Tibial artery (tissue), 4 donors: ENCODE measurements at places on chromosomes 7 and 10.

DNA sequence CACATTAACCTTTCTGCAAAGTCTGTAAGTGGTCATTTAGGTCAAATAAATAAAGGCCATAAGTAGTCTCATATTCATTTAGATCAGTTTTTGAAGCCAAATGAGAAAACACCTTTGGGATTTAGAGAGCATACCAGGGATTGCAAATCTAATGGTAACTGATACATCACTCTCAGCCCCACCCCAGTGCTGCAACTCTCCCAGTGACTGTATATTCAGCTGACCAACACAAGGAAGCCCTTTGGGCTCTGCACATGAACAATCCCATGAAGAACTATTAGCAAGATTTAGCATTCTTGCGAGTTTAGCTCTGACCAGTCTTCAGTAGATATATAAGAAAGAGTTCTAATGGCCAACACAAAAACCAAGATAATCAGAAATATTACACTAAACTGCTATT lies 252.3 kb downstream of the CSTF2T start:
- no peak for DNase-seq

GRCh38 chr7:106206826-106207541 lies 77.8 kb downstream of the NAMPT start:
- DNase-seq: no peak

- DNase-seq: no peak
Observed at GRCh38 chr10:86306628-86307278, 59.8 kb downstream of the GRID1 start.

DNA sequence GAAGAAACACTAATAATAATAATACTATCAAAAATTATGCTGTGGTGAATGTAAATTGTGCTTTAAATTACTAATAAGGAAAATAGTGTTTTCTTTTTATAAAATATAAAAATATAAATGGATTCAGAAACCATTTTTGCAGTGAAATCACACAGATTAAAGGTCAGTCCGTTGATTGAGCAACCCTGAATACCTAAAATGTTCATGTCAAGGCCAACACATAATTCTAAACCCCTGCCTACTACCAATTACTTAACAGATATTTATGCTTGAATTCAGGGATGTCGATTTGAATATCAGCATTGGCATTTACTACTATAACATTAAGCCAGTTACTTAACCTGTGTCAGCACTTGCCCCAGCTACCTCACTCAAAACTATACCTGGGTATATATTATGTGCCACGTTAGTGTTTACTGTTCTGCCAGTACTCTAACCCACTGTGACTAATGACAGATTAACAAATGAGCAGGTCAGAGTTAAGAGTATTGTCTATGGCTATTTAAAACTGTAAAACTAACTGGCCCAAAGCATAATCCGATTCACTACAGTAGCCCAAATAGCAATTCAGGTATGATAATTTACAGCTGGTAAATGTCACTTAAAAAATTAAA lies 165.0 kb downstream of the KMT2E start:
- no peak for DNase-seq

GRCh38 chr7:29918850-29919249 lies 70.8 kb downstream of the SCRN1 start:
- DNase-seq: no peak

GRCh38 chr7:11297764-11298163 lies 324.1 kb downstream of the PHF14 start:
- no peak for DNase-seq

- DNase-seq: no peak
Observed at GRCh38 chr7:3259711-3260400, 41.2 kb upstream of the SDK1 start.

DNA sequence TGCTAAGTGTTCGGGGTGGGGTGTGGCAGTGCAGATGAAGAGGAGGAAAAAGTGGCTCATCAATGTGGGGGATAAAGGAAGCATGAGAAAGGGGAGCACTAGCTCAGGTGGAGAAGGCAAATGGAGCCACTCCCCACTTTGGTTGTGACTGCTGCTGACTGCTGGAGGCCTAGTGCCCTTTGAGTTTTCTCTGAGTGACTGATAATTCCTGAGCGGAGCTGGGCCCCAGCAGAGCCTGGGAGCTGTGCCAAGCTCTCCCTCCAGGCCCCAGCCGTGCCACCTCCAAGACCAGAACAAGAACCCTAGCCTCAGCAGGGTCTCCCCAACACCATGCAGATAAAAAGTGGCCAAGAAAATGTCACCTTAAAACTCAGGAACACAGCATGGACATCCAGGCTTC lies 9.7 kb upstream of the RASSF4 start:
- DNase-seq: no peak

GRCh38 chr10:77151408-77151807 lies 486.2 kb downstream of the KCNMA1 start:
- no peak for DNase-seq

GRCh38 chr7:155058896-155059295 lies 11.2 kb upstream of the HTR5A start:
- no peak for DNase-seq

DNA sequence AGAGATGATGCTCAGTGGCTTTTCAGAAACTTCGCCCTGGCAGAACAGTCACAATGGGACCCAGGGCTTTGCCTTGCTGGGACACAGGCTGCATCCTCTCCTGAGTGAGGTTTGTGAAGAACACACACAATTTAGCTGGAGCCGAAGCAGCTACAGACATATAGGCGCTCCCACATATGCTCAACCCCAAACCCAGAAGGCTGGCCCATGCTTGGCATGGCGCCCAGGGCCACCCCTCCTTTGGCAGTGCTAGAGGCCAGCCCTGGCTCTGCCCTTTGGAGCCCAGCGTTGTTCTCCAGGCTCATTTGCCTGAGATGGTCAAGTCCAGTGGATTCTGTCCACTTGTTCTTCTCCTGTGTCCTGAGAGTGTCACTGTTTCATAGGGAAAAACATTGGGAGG lies 94.4 kb downstream of the WDFY4 start:
- no peak for DNase-seq

DNA sequence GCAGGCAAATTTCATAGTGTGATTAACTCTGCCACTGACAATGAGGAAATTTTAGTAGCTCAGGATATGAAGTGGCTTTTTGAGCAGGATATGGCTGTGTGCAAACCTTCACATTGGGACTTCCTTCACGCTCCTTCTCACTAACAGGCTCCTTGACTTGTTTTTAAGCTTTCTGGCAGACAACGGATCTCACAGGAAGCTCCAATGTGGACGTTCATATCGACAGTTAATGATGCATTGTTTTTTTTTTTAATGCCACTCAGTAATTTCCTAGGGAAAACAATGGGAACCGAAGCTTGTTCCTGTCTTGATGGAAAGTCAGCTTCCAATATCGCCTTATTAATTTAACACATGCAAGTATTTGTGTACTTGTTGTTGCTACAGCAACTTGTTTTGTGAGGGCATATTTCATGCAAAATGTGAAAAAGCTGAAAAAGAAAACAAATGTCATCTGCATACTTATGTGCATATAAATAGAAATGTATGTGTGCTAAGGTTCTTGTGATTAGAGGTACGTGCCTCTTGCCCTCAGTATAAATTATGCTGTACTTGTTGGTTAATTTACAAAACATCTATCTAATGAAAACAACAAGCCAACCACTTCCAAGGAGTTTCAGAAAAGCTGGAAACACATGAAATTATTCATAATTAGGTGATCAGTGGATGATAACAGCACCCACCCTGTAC lies 84.7 kb downstream of the NRP1 start:
- DNase-seq: no peak

DNA sequence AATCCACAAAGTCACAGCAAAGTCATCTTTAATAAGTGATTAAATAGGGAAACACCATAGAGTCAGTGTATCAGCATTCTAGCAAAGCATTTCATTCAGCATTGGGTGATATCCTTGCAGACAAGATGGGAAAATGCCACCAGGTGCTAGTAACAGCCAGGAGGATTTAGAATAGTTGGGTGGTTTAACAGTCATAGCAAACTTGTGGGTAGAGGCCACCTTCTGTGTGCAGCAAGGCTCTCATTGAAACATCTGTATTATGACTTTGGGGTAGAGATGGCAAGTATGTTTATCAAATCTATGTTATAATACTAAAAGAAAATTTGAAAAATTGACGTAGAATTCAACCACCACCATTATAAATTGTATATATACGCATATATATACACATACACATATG lies 26.4 kb upstream of the ADO start:
- no peak for DNase-seq

- DNase-seq: no peak
Observed at GRCh38 chr7:115631782-115632181, 398.8 kb downstream of the TFEC start.

- no peak for DNase-seq
Observed at GRCh38 chr7:77903597-77903996, 105.0 kb downstream of the PHTF2 start.

GRCh38 chr7:70318511-70318910 lies 720.2 kb downstream of the AUTS2 start:
- no peak for DNase-seq

DNA sequence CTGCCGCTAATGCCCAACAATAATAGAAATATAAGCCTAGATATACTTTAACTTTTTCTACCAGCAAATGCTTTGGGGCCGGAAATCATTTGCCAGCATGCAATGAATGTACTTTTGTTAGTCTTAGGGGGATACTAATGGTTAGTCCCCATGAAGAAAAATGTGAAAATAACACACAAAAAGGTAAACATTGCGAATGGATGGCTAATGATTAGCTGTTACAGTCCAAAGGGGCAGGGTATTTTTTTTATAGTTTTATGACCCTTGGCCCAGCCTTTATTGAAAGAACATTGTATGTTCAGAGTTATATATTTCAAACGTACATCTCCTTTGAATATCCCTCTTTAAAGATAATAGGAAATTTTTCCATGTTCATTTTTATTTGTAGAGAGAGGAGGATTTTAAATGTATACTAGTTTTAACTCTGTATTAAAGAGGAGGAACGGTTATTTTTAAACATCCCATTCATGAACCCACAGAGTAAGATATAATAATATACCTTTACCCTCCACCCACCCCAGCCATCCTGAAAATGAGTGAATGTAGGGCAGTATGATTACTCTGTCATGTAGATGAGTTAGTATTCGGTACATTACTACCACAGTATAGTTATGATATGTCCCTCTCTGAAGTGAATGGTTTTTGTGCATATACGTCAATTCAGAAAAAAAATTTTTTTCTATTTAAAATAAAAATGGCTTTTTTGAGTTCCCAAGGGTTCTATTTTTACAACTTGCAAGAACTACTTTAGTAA lies 63.6 kb downstream of the ARID5B start:
- no peak for DNase-seq

DNA sequence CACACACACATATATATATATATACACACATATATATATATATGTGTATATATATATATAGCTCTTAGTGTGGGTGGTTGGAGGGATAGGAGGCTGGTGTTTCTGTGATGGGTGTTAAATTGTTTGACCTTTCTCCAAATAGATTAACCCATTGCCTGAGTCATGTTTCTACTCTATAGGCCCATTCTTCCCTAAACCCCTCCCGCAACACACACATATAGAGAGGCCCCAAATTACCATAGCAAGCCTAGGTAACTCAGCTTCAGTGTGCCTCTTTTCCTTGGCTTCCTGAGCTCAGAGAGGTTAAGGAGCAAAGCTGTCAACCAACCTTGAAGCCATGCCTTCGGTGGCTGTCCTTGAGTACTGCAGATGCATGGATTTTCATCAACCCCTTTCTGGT lies 98.7 kb upstream of the ADO start:
- DNase-seq: no peak

GRCh38 chr7:14288701-14289100 lies 299.2 kb upstream of the ETV1 start:
- DNase-seq: no peak

- DNase-seq: no peak
Observed at GRCh38 chr10:101580486-101581399, 7.3 kb downstream of the POLL start.

DNA sequence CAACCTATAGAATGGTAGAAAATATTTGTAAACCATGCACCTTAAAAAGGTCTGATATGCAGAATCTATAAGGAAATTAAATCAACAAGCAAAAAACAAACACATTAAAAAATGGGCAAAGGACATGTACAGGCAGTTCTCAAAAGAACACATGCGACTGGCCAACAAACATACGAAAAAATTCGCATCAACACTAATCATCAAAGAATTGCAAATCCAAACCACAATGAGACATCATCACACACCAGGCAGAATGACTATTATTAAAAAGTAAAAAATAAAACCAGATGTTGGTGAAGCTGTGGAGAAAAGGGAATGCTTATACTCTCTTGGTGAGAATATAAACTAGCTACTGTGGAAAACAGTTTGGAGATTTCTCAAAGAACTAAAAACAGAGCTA lies 33.2 kb downstream of the TMEM229A start:
- no peak for DNase-seq

- no peak for DNase-seq
Observed at GRCh38 chr7:117148971-117149370, 173.9 kb downstream of the WNT2 start.

DNA sequence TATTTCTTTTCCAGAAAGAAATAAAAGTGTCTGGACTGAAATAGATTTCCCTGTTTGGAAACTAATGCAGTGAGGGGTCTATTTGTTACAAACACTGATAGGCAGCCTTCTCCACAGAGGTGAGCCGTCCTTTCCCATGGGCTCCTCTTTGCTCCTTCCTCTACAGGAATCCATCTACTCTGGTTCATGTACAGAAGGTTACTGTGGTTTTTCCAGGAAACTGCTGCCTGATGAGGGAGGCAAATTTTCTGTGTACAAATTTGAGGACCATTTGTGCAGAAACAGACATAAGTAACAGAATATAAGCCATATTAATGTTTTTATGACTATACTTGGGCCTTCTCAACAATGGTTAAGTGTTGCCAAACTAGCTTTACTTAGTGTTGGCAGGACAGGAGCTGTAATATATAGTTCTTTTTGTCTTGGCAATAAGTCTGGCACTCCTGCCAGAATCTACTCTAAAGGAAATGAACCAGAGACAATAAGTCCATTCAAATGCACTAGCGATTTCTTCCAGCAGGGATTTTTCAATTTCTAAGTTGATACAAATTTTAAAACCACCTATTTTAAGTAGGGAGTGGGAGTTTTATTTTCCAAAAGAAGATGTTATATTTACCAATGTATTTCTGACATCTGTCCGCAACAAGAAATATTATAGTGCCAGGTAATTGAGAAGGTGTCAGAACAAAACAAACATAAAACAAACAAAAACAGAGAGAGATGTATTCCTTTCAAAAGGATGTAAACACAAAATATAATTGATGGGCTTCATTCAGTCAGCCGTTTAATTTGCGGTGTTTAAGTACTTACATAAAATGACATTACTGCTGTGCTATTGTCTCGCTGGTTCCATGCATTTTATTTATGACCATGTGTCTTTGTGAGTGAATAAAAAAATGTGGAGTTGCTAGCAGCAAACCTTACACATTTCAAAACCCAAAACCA lies 91.0 kb upstream of the NFE2L3 start:
- no peak for DNase-seq

- no peak for DNase-seq
Observed at GRCh38 chr10:119413471-119414080, 128.9 kb downstream of the RGS10 start.
